NCI-H774 (cell line): ENCODE measurements at places on chromosomes 4 and X.

DNA sequence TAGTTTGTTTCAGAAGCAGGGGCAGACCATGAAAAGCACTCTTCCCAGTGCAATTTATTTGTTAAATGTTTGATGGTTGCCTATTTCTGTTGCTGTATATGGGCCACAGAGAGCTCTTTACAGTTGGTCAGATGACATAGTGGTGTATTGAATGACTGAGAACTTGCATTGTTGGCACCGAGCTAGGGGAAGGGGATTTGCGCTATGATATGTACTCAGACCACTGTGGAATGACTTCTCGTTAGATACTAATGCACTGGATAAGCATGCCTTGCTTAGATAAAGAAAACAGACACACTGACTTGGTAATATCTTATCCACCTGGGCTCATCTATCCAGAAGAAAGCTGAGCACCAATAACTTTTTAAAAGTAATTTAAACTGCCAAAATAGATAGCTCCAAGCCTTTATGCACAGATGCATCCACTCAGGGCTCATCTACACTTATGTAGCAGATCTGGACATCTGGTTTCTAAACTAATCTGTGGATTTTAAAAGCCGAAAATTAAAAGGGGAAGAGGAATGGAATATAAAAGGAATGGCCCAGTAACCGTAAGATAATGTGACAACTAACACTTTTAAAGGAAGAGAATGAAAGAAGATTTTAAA is 132.7 kb downstream of the GATB start:
- DNase-seq = no peak

- no peak for DNase-seq
Observed at GRCh38 chrX:85365370-85365995, 14.0 kb downstream of the POF1B start.

- DNase-seq = no peak
Observed at GRCh38 chr4:174539571-174539970, 17.3 kb upstream of the HPGD start.

DNA sequence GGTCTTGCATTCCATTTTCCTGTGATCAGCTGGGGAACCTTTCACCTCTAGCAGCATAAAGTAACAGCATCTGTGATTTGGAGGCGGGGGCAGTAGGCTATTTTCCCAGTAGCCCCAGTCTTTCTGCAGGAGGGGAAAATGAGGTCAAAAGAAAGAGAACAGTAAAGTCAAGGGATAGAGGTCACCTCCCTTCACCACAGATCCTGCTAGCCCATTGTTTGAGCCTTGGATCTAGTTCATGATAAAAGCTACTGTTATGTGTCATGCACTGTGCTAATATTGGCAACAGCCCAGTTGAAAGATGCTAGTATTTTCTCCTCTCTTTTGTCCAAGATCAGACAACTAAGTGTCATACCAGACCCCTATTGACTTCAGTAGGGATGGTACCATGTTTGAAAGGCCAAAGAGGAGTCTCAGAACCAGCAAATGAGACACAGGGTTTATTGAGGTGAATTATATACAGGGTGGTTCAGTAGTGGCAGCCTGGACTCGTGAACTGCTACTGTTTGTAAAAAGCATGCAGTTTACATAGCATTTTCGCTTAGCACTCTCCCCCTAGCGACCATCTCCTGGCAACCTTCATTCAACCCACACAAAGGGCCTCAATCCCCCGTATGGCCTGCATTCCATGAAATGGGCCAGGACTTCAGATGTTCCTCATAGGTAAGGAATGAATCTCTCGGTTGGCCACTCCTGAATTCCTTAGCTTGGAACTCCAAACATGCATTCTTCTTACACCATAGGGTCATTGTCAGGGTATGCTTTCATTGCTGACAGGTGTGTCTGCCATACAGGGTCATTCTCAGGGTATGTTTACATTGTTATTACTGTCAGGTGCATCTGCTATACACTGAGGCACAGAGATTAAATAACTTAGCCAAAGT is 170.0 kb upstream of the FRMPD4 start:
- DNase-seq = peak; percentile 6
